Inflammatory macrophage treated with lipopolysaccharide for 4 hours (primary cell): ENCODE measurements at places on chromosomes 3 and 15.

- DNase-seq = peak; percentile 91
These were observed 500 bp upstream of the ZSCAN2 start for GRCh38 chr15:84600331-84600686.

DNA sequence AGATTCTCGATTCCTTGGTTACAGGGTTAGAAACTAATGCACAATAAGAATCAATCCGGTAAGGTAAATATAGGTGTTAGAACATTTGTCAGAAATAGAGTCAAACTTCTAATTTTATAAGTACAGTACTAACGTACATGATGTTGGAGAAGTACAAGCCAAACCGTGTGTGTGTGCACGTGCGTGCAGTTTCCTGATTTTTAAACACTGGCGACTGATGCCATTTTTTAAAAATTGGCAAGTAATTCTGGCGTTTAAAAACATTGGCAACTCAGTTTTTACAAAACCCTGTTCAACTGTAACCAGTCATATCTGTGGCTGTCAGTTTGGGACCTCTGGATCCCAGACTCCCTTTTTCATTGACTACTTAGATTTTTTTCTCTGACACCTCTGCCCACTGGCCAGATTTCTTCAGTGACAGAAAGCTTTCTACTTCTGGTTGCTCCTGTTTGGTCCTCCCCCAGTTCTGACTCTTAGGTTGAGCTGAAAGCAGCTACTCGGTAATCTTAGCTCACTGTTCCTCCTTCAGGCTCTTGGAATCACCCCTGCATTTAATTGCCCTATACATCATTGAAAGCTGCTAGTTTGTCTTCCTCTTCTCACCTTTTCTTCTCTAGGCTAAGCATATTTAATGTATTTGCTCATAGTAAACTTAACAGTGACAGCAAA is 843 bp downstream of the ATG7 start:
- peak; percentile 81 for DNase-seq

GRCh38 chr3:42497009-42497731 is 5.3 kb upstream of the VIPR1 start:
- DNase-seq = no peak

- DNase-seq = no peak
These were observed 131.1 kb upstream of the PPP2R3A start for GRCh38 chr3:135834465-135834864.

GRCh38 chr3:28947751-28948150 is 333.1 kb upstream of the RBMS3 start:
- no peak for DNase-seq

- DNase-seq = no peak
These were observed 42.3 kb downstream of the WDR72 start for GRCh38 chr15:53716909-53717876.

DNA sequence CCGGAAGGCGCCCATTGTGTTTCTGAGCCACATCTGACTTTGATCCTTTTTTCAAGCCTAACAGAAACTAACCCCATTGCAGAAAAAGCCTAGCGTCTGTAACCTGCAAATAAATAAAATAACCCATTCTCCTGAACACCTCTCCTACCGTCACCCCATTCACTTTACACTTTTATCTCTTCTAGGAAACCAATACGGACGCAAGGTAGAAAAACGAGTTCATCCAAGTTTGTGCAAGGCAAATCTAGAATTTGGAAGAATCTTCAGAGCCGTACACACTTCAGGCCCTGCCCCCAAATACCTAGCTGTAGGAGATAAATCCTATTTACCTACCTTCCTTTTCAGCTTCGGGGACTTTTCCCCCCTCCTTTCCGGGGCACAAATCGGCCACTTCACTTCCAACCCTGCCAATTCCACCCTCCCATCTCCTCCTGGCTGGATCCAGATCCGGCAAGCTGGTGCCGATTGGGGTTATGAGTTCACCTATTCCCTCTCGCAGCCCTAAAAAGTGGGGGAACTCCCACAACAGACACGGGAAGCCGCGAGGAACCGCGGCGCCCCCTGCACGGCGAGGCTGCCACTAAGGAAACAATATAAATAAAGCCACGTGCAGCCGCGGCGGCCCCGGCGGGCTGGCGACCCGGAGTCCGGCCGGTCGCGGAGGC is 987 bp downstream of the PRTG start:
- no peak for DNase-seq

GRCh38 chr15:49901321-49901720 is 217.7 kb downstream of the ATP8B4 start:
- DNase-seq = no peak

DNA sequence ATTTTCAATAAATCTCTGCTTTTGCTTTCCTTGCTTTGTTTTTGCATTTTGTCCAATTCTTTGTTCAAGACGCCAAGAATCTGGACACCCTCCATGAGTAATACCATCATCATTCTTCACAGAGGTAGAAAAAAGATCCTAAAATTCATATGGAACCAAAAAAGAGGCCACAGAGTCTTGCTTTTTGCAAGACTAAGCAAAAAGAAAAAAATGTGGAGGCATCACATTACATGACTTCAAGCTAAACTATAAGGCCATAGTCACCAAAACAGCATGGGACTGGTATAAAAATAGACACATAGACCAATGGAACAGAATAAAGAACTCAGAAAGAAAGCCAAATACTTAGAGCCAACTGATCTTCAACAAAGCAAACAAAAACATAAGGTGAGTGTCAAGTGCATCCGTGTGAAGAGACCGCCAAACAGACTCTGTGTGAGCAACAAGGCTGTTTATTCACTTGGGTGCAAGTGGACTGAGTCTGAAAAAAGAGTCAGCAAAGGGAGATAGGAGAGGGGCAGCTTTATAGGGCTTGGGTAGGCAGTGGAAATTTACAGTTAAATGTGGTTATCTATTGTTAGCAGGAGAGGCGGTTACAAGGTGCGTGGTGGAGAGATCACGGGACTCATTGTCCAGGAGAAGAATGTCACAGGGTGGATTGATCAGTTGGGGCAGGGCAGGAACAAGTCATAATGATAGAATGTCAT is 10.9 kb downstream of the STRIT1 start:
- no peak for DNase-seq

GRCh38 chr3:150022381-150023238 is 51.9 kb upstream of the PFN2 start:
- DNase-seq = no peak

DNA sequence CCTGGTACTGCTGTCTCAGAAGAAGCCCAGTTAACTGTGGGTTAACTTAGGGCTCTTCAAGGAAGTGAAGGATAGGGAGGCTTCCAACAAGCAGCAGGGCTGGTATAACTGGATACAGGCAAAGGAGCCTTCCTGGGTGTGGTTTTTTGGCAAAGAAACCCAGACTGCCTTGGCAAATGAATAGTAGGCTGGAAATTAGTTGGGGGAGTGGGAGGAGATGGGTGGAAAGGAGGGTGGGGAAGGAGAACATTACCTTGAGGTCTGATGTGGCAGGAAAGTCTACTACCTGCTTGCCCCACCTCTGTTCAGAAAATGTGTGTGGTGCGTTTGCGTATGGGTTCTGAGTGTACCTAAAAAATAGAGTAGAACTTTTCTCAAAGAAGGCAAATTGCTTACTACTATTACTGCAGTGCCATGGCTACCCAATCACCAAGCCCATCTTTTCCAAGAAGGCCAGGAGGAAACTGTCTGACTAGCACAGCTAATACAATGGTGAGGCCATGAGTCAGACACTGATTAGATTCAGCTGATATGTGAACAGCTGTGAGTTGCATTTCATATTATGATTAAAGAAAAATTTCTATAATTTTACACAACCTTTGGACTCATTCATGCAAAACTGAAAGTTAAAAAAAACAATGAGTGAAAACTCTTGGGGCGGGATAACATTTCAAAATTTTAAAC is 55.2 kb downstream of the SPTSSB start:
- peak; percentile 11 for DNase-seq

- DNase-seq = no peak
These were observed 31.1 kb downstream of the FAH start for GRCh38 chr15:80183886-80184285.

GRCh38 chr15:96992817-96993216 is 662.3 kb downstream of the NR2F2 start:
- no peak for DNase-seq

- no peak for DNase-seq
These were observed 20.7 kb upstream of the ADAMTS9 start for GRCh38 chr3:64708456-64708855.

DNA sequence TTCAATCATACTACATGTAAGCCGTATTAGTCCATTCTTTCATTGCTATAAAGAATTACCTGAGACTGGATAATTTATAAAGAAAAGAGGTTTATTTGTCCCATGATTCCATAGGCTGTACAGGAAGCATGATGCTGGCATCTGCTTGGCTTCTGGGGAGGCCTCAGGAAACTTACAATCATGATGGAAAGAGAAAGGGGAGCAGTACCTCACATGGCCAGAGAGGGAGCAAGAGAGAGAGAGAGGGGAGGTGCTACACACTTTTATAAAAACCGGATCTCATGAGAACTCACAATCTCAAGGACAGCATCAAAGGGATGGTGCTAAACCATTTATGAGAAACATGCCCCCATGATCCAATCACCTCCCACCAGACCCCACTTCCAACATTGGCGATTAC is 14.3 kb upstream of the CLASP2 start:
- DNase-seq = no peak

DNA sequence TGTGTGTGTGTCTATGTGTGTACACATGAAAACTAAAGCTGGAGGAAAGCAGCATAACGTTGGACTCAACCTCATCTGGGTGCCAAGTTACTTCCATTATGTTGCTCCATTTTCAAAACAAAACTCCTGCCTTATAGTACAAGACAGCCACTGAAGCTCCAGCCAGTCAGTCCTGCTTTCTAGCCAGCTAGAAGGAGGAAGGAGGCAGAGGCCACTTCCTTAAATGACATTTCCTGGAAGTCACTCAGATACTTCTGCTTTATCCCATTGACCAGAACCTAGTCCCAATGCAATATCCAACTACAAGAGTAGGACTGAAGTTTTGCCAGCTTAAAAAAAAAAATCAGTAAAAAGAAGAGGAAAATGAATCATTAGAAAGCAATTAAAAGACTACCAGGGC is 31.7 kb downstream of the CADPS start:
- DNase-seq = peak; percentile 13

DNA sequence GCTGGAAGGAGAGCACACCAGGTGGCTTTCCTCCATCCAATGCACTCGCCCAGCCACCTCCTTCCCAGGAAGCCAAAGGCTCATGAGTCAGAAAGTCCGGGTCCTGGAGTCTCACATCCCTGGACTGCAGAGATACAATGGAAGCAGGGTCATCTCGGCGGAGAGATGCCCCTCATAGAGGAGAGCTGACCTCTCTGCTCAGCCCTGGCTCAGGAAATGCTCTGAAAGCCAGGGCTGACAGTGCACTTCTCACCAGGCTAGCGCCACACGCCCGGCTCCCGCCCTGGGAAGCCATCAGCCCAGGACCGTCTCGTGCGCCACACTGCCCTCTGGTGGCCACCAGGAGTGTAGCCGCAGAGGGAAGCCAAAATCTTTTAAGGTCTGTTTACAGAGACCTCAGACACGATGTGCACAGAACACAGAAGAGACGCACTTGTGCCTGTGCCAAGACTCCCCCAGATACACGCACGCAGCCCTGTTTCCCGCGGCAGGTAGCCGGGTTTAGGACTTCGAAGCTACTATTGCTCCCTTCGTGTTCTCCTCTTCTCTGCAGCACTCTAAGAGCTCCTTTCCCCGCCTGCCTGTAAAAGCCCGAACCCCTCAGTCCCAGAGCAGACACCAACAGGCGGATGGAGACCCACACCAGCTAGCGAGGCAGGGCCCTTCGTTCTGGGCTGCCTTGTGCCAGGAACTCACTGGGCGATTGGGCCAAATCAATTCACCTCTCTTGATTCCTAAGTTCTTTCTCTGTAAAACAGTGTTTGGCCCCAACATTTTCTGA is 9.7 kb downstream of the NTRK3 start:
- peak; percentile 56 for DNase-seq

DNA sequence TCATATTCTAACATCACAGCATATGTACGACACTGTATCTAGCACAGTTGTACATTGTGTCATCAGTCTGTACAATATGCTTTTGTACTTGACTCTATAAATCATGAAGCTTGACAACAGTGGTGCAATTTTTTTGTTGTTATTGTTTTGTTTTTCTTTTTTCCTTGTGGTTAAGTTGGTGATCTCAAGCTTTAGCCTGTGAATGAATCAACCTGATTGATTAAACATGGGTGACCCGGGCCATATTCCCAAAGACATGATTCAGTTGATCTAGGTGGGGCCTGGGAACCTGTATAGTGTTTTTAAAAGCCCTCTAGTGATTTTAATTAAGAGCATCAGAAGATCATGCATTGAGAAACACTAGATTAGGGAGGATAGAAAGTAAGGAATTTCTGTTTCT is 101.8 kb upstream of the AADACL2 start:
- DNase-seq = no peak

DNA sequence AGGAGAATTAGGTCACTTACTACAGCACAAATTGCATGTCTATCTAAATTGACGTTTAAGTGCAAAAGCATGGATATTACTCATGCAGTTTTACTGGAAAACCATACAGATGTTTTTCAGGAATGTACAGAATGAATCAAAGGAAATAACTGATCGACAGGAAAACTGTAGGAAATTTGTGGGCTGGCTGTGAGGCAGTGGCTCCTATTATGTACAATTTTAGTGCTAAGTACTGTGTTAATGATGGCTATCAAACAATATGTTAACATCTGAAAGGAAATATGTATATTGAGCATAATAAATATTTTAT is 6.9 kb downstream of the NUDT16 start:
- no peak for DNase-seq

- no peak for DNase-seq
These were observed 45.7 kb downstream of the TPRA1 start for GRCh38 chr3:127544803-127545201.

- no peak for DNase-seq
These were observed 6.8 kb upstream of the TMF1 start for GRCh38 chr3:69058947-69059224.

DNA sequence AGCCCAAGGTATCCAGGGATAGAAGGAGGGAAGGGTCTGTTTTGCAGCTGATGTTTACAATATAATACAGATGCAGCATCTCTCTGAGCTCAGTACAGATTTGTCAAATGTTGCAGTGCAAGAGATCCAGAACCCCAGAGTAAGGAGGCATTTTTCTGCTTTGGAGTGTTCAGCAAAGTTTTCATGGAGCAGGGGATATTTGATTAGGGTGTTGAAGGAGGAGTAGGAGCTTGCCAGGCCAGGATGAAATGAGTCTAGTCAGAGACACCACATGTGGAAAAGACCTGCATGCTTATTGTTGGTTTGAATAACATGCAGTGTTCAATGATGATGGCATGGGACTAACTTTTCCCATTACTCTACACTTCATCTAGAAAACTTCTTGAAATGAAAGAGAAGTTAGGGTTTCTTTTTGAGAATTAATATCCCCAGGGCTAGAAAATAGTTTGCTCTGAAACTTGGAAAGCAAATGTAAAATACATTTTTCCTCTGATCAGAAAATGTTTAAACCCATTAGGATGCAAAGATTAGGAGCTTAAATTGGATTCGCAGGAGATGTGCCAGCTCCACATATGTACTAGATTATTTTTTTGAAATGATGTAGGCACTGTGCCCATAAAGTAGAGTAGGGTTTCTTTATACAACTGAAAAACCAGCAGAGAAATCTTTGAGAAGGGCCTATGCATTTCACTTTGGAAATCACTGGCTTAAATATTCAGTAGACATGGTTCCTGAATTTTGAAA is 243.8 kb downstream of the CACNA2D3 start:
- DNase-seq = no peak
